ENCODE measurements at places on chromosomes 2 and 18.

DNA sequence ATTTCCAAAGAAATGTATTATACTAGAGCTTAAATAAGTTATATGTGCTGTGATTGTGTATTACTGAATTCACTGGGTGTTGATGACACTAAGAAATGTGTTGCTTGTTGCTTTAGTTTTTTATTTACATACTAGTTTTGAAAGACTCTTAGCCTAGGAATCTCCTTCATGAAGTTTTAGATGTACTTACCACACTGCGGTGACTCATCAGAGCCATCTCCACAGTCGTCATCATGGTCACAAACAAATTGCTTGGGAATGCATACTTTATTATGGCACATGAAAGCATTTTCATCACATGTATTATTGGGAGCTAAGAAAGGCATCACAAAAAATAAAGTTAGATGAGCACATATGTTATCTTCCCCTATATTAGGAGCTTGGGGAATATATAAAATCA lies 1624.2 kb downstream of the LRP1B start:
- no peak for DNase-seq

GRCh38 chr2:75100011-75100800 lies 99.1 kb downstream of the TACR1 start:
- DNase-seq = peak; percentile 20

GRCh38 chr18:35231052-35231451 lies 9.8 kb upstream of the ZNF397 start:
- DNase-seq = no peak

DNA sequence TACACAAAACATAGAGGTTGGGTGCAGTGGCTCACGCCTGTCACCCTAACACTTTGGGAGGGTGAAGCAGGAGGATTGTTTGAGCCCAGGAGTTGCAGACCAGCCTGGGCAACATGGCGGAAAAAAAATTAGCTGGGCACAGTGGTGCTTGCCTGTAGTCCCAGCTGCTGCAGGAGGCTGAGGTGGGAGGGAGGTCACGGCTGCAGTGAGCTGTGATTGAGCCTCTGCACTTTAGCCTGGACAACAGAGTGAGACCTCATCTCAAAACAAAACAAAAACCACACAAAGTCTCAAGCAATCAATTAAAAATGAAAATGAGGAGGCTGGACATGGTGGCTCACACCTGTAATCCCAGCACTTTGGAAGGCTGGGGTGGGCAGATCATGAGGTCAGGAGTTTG lies 4.9 kb downstream of the NOP58 start:
- no peak for DNase-seq

GRCh38 chr18:42937436-42937835 lies 178.0 kb downstream of the RIT2 start:
- no peak for DNase-seq

GRCh38 chr2:71471276-71471675 lies 17.9 kb downstream of the DYSF start:
- DNase-seq = peak; percentile 27

DNA sequence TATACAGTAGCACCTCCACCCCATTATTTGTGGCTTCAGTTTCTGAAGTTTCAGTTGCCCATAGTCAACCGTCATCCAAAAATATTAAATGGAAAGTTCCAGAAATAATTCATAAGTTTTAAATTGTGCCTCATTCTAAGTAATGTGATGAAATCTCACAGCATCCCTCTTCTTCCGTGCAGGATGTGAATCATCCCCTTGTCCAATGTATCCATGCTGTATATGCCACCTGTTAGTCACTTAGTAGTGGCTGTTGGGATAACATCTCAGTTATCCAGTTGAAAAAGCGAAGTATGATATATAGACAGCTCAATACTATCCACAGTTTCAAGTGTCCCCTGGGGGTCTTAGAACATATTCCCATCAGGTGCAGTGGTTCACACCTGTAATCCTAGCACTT lies 119.1 kb upstream of the OTX1 start:
- no peak for DNase-seq
